ENCODE measurements at places on chromosomes 2 and 18.
A peak's percentile ranks its signal among the peaks of the same experiment; 100 is the strongest.

- no peak for DNase-seq
Observed at GRCh38 chr2:203461746-203462145, 73.4 kb downstream of the RAPH1 start.

GRCh38 chr2:238954841-238955591, 107.1 kb downstream of the TWIST2 start:
- DNase-seq, result no peak

- no peak for DNase-seq
Observed at GRCh38 chr18:64202863-64203262, 54.0 kb upstream of the LINC00305 start.

- no peak for DNase-seq
Observed at GRCh38 chr2:98505311-98505808, 60.7 kb downstream of the INPP4A start.

- DNase-seq, result no peak
Observed at GRCh38 chr2:228846161-228846560, 424.9 kb downstream of the PID1 start.

- no peak for DNase-seq
Observed at GRCh38 chr2:214341646-214342045, 69.2 kb upstream of the VWC2L start.

DNA sequence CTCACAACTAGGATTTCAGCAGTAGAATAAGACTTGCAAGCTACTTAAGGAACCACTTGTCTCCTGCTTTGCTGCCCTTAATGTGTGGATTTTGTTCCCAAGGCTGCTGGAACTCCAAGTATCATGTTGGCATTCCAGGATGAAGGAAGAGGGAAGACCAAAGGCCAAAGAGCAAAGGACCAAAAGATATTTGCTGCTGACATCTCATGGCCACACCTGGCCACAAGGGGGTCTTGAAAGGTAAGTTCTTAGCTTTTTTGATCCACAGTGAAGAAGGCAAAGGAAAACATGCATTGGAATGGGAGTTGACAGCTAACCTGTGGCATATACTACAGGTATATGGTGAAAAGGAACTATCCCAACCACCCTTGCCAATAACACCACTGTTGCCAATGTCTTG, 3.9 kb upstream of the MATN3 start:
- no peak for DNase-seq

DNA sequence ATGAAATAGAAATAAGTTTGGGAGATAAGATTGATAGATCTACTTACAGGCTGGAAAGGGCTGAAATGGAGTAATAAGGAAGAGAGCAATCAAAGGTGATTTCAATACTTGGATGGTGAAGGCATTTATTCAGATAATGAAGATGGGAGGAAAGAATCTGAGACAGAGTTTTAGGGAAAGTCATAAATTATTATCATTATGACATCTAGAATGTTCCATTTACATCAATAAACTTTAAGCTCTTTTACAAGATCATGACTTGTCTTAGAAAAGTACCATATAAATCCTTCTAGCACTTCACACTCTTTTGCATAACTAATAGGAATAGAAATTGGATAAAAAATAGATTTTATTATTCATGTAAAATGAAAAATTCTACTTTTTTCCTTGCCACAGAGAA, 2.2 kb downstream of the SCN9A start:
- no peak for DNase-seq

DNA sequence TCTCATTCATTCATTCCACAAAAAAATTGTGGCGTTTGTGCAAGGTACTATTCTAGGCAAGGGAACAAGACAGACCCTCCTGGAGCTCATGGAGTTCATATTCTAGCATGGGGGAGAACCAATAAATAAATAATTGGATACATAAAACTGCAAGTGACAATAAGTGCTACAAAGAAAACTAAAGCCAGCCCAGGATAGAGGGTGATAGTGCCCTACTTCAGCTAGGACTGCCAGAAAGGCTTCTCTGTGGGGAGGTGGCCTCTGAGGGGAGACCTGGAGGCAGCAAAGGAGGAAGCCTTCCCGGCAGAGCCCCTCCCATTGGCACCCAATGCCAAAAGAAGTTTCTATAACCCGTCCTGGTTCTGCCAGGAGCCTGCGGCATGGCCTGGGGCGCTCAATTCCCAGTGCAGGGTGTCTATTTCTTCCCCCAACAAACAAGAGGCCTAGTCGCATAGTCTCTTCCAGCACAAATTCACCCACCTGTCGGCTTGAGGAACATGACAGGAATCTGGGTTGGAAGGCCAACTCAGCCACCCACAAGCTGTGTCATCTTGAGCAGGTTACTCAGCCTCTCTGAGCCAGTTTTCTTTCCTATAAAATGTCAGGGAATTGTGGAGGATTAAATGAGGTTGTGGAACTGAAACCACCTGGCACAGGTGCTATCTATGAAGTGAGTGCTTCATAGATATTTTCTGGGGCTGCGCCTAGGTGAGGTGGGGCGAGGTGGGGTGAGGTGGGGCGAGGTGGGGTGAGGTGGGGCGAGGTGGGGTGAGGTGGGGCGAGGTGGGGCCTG, 94.3 kb downstream of the ZFP36L2 start:
- DNase-seq, result no peak

- DNase-seq, result no peak
Observed at GRCh38 chr2:183232161-183232865, 108.1 kb downstream of the NUP35 start.

DNA sequence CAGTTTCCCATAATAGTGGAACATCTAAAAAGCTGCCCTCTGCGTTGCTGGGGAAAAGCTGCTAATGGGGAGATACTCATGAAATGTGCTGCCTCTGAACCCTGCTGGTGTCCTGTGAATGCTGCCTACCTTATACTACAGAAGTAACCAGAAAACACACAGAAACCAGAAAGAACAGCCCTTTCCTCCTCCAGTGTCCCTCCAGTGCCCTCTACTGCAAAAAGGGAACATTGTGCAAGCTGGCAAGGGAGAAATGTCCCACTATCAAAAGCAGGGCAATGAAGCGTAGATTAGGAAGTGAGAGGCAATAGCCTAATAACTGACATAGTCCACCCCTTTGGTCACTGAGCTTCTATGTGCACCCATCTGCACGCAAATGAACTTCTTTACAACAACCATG, 162.7 kb upstream of the ETAA1 start:
- DNase-seq, result no peak

- no peak for DNase-seq
Observed at GRCh38 chr2:86238354-86238753, 39.1 kb downstream of the MRPL35 start.

DNA sequence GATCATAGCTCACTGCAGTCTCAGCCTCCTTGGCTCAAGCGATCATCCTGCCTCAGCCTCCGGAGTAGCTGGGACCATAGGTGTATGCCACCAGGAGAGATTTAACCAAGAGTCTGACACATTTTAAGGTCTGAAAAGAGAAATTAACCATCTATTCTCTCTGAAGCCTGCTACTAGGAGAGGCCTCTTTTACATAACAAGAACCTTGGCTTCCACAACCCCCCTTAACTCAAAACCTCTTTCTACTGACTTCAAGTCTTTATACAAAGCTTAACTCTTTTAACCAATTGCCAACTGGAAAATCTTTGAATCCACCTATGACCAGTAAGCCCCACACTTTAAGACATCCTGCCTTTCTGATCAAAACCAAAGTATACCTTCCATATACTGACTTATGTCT, 279.9 kb upstream of the CELF4 start:
- DNase-seq, result no peak

DNA sequence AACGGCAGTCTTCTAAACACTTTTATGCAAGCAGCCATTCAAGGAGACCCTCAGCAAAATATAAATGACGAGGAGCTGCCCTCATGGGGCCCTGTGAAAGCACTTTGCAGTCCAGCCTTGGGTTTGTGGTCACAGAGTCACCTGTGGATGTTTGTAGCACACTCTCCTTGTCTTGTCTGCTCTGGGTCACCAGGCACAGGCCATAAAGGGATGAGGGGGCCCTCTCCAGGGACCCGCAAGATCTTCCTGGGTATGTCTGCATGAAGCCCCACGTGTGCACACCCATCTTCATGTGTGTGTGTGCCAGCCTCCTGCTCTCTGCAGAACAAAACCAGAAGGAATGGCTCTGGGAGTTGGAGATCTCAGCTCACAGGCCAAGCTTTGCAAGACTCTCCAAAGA, 36.2 kb downstream of the ATOH8 start:
- DNase-seq, result peak; percentile 15

- no peak for DNase-seq
Observed at GRCh38 chr2:215882689-215883088, 130.7 kb downstream of the MREG start.

GRCh38 chr2:239137165-239137897, 263.5 kb downstream of the HDAC4 start:
- no peak for DNase-seq

DNA sequence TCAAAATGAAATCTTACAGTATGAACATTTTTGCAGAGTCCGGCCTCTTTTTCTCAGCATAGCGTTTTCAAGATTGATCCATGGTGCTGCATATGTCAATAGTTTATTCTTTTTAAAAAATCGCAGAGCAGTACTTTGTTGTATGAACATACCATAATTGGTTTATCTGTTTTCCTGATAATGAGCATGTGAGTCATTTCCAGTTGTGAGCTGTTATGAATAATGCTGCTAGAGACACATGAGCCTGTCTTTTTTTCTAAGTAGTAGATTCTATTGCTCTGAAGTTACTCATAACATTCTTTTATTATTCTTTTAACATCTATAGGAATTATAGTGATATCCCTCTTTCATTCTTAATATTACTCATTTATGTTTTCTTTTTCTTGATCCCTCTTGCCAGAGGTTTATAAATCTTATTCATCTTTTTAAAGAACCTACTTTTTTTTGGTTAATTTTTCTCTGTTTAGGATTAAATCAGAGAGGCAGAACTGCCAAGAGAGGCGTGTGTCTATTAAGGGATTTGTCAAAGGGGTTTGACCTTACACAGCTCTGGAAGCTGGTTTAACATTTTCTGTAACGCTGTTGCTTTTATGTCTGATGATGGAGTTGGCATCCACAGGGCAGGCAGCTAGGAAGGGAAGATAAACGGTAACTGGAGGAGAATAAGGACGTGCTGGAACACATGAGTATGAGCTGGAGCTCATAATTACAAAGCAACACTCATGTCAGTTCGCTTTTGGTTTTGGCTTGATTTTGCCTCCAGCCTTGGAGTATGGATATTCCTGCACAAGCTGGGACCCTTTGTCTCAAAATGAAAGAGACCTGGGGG, 47.4 kb downstream of the MGAT5 start:
- DNase-seq, result no peak

DNA sequence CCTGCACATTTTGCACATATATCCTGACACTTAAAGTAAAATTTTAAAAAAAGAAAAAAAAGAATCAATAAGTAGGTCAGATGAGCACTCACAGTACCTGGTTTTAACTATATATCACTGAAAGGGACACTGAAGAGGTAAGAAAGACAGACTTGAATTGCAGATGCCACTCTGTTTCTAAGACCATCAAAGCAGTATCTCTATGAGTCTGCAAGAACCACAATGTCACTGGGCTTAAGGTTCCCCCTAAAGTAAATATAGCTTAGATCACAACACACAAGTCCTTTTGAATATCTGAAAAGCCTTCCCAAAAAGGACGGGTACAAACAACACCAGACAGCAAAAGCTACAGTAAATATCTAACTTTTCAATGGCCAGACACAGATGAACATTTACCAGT, 57.6 kb downstream of the CYTIP start:
- no peak for DNase-seq

- peak; percentile 47 for DNase-seq
Observed at GRCh38 chr2:10494351-10495066, 46.4 kb upstream of the ODC1 start.

DNA sequence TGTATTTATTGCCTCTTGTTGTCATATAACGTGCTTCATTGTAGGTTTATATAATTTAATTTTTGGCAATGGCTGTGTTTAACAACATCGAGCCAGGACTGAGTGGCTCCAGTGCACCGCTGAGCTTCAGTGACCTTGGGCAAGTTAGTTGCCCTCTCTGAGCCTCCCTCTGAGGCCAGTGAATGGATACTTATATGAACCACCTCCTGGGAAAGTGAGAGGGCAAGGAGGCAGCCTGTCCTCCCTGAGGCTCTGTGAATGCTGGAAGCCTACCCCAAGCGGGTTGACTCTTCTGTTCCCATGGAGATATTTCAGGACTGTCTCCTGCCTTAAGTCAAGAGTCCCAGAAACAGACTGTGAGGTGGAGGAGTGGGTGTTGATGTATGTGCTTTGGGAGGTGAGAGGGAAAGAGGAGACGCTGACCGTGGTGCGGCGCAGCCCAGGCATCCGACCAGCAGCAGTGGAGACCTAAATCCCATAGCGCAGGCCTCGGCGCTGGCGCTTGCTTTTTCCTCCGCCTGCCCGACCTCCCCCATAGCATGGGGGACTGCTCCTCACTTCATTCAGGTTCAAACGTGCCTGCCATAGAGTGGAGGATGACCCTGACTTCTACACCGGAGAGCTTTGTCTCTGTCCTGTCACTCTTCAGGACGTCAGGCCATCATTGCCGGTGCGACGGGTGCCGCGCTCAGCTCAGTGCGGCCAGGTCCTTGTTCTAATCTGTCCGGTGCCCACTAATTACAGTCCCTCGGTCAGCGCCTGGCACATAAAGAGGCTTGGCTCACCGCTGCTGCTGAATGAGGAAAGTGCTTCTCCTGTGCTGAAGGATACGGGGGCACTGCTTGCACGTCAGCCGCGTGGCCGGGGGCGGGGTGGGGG, 167.3 kb upstream of the HS6ST1 start:
- DNase-seq, result no peak

GRCh38 chr2:30164131-30164925, 17.5 kb downstream of the YPEL5 start:
- no peak for DNase-seq

- DNase-seq, result no peak
Observed at GRCh38 chr18:12882453-12883371, 1.3 kb downstream of the PTPN2 start.

DNA sequence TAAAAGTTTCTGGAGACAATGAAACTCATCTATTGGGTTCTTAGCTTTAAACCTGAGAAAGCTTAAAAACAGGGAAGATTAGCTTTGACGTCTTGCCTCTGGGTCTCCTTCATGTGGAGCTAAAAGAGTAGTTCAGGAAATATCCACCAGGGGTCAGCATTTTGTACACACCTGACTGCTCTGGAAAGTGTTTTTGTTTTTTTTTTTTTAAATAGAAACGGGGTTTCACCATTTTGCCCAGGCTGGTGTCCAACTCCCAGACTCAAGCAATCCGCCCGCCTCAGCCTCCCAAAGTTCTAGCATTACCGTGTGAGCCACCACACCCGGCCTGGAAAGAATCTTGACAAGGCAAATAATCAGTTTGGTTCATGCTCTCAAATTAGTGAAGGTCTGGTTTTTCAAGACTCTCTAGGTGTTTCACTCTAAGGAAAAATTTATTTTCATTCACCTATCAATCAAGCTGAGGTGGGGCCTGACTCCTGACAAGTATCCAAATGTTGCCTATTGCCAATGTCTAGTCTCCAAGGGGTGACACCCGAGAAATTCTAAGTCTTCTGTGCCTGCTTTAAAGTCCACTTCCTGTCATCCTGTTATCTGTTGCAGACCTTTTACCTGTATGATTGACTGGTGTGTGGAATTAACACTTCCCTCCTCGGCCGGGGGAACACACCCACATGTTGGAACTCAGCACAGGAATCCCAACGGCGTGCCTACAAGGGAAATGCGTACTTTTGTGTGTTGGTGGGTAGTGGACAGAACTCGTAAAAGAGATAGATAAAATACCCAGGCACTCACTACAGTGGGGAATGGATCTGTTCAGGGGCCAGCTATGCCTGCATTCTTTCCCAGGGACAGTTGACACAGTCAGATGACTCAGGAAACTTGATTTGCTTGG, 11.3 kb downstream of the IL1RN start:
- no peak for DNase-seq

GRCh38 chr2:14364471-14364870, 268.0 kb upstream of the LRATD1 start:
- no peak for DNase-seq

Measured in sciatic nerve (tissue), 2 donors.